ENCODE measurements at places on chromosomes 12 and 14. TPM values are rescaled to one million over a fixed set of nuclear protein-coding genes. Genes with fewer than 3 reads are reported as not detected.

Gene CLEC14A
- total RNA-seq = not detected

Gene TCTN1
- total RNA-seq = 42.7 TPM

GRCh38 chr12:93425736-93426411 lies 15.9 kb downstream of the UBE2N start:
- no peak for DNase-seq

Gene RASAL1
- total RNA-seq = 1.4 TPM

- DNase-seq = no peak
Observed at GRCh38 chr12:45685680-45686079, 43.8 kb upstream of the ARID2 start.

GRCh38 chr14:101191721-101192660 lies 288.5 kb upstream of the RTL1 start:
- no peak for DNase-seq

Gene EFS
- total RNA-seq = 74.3 TPM

DNA sequence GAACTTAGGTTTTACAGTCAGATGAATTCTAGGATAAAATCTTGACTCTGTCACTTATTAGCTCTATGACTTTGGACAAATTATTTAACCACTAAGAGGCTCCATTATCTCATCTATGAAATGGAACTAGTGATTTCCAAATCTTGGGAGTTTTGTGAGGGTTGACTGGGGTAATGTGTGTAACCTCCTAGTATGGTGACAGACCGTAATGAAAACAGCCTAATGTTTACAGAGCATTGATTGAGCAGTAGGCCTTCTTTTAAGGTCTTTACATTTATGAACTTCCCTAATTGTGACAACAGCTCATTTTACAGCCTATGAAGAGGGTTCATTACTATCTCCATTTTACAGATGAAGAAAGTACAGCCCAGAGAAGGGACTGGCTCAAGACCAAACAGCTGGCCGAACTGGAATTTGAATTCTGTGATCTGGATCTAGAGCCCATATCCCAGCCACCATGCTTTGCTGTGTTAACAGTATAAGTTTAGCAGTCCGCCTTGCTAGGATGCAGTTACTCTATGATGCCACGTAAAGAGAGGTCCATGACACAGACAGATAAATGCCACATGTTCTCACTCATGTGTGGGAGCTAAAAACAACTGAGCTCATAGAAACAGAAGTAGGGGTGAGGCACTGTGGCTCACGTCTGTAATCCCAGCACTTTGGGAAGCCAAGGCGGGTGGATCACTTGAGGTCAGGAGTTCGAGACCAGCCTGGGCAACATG lies 9.1 kb upstream of the FBXL14 start:
- DNase-seq = no peak

- DNase-seq = no peak
Observed at GRCh38 chr14:34027990-34028495, 77.2 kb upstream of the EGLN3 start.

GRCh38 chr14:89397569-89398230 lies 19.3 kb downstream of the FOXN3 start:
- no peak for DNase-seq

DNA sequence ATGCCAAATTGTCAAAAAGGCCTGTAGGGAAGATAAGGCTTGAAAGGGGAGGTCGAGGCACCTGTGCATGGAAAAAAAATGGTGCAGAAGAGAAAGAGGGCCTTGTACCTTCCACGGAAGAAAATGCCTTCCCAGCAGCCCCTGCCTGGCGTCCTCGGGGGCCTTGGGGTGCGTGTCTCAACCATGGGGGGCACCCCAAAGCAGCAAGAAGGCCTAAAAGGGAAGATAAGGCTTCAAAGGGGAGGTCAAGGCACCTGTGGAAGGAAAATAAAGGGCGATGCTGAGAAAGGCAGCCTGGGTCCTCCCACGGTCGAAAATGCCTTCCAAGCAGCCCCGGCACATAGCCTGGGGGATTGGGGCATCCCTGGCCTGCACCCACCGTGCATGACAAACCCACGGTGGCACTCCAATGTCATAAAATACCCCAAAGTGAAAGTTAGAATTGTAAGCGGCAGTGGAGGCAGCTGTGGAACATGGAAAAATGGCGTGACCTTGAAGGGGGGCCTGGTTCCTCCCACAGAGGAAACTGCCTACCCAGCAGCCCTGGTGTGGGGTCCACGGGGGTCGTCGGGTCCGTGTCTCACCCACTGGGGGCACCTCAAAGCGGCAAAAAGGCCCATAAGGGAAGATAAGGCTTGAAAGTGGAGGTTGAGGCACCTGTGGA lies 275.0 kb downstream of the ALG10 start:
- DNase-seq = no peak

- no peak for DNase-seq
Observed at GRCh38 chr14:21215879-21216251, 53.4 kb downstream of the HNRNPC start.

DNA sequence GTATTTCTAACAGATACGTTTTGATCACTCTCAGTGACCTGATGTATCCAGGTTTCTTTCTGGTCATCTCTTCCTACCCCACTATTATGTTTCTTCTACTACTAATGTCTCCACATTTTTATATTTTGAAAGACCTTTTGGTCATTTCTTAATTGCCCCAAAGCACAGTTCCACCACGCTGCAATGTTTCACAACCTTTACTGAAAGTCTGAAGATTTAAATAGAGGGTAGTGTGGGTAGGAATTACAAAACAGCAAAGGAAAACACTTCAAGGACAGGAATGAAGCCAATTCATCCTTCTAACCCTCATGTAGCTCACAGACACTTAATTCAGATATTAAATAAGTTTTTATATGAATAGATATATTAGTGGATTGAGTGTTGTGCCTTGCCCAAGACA lies 36.1 kb upstream of the SLC16A7 start:
- DNase-seq = no peak

DNA sequence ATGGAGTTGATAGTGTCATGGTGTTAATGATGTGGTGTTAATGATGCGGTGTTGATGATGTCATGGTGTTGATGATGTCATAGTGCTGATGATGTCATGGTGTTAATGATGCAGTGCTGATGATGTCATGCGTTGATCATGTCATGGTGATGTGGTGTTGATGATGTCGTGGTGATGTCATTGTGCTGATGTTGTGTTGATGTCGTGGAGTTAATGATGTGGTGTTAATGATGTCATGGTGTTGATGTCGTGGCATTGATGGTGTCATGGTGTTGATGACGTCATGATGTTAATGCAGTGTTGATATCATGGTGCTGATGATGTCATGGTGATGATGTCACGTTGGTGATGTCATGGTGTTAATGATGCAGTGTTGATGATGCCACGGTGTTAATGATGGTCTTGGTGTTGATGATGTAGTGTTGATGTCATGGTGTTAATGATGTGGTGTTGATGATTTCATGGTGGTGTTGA lies 49.1 kb upstream of the RIMBP2 start:
- DNase-seq = no peak

DNA sequence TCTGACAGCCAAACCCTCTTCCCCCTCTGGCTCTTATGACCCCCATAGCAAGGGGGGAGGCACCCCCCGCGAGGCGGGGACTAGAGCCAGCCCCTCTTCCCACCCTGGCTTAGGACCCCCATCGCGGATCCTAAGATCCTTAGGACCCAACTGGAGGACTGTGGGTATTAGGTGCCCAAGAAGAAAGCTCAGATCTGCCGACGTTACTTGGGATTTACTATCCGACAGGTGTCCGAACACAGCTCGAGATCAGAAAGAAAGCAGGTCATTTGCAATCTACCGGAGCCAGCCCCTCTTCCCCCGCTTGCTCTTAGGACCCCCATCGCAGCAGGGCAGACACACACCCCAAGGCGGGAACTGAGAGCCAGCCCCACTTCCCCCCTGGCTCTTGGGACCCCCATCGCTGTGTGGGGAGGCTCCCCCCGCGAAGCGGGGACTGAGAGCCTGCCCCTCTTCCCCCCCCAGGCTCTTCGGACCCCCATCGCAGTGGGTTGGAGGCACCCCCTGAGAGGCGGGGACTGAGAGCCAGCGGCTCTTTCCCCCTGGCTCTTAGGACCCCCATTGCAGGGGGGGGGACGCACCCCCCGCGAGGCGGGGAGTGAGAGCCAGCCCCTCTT lies 46.8 kb downstream of the DDX11 start:
- DNase-seq = peak; percentile 31

- DNase-seq = no peak
Observed at GRCh38 chr14:54169254-54169924, 212.8 kb upstream of the BMP4 start.

Gene CCDC196
- not detected for total RNA-seq

GRCh38 chr12:127268706-127269425 lies 998.1 kb upstream of the TMEM132C start:
- DNase-seq = no peak

Gene PLXNC1
- 13.4 TPM for total RNA-seq
